Hematopoietic multipotent progenitor cell (in vitro differentiated cells): ENCODE measurements at places on chromosomes 12 and 14. TPM values are rescaled to one million over a fixed set of nuclear protein-coding genes. Genes with fewer than 3 reads are reported as not detected.

- no peak for DNase-seq
Observed at GRCh38 chr12:62915204-62915529, 19.8 kb downstream of the PPM1H start.

Gene GOLGA5
- total RNA-seq: 7.8 TPM

DNA sequence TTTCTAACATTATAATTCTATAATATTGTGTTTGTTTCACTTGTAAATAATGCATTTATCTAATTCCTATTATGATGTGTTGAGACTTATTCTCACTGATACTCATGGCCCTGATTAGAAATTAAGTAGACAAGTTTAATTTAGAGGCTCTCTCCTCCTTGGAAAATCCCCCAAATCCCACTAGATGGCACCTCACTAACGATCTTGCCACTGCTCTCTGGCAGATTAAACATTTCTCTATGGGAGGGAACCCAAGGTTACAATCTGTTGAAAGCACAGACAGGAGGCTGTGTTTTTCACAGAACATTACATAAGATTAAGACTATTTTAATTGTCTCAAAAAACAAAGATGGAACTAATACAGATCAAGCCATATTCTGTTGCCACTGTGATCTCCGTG lies 318.7 kb downstream of the LRFN5 start:
- DNase-seq: no peak

DNA sequence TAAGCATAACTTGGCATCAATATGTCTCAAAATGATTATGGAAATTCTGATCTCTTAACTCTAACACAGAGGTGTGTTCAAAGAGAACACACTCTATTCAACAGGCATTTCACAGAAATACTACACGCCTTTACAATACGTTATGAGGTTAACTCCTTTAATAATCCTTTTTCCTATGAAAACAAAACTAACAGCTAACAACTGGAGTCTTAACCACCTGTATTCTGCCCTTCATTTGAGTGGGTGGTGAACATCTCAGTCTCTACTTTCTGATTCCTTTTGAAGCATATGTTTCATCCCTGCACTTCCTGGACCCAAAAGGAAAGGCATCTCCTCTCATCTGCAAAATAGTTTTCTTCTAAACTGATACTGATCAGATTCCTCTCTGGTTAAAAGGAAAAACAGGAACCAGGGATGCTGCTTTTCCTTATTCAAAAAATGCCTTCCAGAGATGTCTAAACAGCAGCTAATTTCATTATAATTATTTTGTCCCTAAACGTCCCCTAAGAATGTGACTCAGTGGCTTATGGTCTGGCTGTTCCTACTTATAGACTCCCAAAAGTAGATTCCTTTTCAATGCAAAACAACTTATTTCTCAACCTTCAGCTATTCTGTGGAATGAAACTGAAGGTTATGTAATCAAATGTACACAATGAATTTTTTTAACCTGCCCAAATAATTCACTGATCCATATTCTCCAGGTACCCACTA lies 24.1 kb downstream of the ITPR2 start:
- DNase-seq: no peak

Gene ARID2
- total RNA-seq: 44.4 TPM

GRCh38 chr12:51000245-51000644 lies 25.9 kb downstream of the SLC11A2 start:
- DNase-seq: no peak
